ENCODE measurements at places on chromosomes 2 and 18.

DNA sequence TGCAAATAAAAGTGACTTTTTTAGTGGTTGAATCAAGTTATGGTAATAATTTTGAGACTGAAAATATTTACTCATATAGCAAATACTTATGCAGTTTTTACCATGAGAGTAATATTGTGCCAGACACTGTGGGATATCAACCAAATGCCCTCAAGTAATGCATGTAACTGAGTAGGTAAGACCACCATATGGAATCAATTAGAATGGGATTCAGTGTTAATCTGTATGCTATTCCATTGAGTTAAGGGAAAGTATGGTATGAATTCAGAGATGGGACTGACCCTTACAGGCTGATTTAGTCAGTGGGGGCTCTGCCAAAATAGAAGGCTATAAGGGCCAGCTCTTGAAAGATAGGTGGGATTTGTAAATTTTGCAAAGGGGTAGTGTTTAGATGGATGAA is 131.6 kb downstream of the CCDC85A start:
- no peak for DNase-seq

- no peak for DNase-seq
Observed at GRCh38 chr2:102032368-102033030, 40.7 kb downstream of the IL1R2 start.

DNA sequence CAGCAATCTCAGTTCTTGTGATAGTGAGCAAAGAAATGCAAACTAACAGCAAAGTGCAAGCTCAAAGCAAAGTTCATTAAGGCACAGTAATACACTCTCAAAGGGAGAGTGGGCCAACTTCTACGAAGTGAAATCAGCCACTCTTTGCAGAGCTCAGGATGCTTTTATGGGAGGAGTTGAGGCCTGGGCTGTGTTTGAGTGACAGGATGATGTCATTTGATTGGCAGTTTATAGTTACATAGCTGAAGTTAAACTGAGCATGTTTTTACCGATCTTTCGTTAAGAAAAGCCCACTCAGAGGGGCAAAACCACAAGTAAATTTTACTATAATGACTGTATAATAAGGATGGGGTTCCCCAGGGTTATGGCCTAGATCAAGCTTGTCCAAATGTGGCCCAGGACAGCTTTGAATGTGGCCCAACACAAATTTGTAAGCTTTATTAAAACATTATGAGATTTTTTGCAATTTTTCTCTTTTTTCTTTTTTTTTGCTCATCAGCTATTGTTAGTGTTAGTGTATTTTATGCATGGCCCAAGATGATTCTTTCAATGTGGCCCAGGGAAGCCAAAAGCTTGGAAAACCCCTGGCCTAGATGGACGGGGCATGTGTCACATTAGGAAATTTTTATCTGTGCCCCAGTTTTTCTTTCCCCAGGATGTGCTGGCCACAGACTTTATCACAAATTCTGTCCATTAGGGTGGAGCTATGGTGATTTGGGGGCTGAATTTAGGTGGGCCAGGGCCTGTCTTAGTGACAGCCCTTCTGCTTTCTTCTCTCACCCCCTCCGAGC is 8.3 kb upstream of the DNAH7 start:
- no peak for DNase-seq

DNA sequence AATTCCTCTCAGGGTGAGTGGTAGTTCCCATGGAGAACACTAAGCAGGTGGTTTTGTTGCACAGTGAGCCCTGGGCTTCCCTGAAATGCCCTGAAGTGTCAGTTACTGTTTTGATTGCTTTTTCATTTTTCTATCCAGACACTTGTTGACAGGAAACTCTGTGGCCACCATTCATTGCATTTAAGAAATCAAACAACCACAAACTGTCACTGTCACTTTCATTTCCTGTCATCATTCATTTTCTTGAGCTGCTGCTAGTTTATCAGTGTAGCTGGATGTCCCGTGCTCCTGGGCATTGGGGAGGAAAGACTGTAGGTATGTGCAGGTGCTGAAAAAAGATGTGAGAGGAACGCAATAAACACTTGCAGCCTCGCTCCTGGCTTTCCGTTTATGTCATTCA is 891.6 kb upstream of the ZEB2 start:
- no peak for DNase-seq

DNA sequence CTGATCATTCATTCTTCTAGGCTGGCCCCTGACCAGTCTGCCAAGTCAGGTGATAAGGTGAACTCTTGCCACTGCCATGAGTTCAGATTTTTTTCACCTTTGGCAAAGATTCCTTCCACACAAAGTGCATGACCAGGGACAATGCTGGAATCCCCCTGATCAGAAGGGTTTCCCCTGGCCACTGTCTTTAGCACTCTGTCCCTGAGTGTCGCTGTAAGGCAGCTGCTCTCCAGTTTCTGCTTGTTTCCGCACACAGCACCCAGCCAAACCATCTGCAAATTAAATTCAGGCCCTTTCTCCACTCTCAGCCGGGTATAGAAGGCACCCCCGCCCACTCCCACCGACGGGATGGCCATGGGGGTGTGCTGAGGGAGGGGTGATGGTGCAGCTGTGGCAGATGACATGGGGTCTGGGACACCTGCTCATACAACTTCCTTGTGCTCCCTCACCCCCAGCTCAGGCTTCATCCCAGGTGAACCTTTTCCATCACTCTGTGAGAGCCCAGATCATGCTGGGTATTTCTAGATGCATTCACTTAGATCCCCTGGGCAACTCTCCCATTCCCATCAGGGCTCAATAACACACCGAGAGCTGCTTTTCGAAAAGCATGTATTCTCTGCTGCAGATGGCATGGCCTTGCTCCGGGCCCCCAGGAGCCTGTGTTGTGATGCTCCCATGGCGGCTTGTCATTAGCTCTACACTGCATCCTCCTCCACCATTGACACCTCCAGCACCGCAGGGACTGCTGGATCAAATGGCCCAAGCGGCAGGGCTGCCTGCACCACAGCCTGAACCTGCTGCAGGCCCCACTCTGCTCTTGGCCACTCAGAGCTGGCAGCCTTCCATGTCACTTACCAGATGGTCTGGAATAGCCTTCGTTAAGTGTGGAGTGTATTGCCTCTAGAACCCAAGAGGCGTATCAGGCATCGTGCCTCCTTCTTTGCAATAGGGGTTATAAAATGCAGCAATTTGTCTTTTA is 52.3 kb upstream of the ROCK2 start:
- DNase-seq: no peak

- no peak for DNase-seq
Observed at GRCh38 chr18:44716697-44717163, 36.0 kb downstream of the SETBP1 start.

GRCh38 chr18:8283891-8284585 is 325.2 kb upstream of the RAB12 start:
- DNase-seq: no peak

DNA sequence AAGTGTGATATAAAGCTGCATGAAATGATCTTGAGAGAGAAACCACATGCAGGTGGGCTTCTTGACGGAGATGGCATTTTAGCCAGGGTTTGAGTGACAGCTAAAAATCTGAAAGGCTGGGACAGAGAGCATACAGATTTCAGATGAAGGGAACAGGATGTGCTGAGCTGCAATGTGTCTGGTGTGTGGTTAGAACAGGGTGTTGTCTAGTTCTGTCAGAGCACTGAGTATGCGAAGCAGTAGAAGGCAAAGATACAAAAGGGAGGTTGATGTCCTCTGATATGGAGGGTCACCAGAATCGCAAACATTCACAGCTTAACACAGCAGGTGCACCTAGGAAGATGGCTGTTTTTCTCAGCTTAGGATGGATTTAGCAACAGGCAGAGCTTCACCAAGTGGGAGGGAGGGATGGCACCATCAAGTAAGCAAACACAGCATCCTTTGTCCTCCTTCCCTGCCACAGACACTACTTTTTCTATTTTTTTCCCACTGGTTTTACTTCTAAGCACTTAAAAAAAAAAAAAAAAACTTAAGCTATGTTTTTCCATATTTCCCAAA is 182.5 kb downstream of the TMX3 start:
- DNase-seq: no peak

DNA sequence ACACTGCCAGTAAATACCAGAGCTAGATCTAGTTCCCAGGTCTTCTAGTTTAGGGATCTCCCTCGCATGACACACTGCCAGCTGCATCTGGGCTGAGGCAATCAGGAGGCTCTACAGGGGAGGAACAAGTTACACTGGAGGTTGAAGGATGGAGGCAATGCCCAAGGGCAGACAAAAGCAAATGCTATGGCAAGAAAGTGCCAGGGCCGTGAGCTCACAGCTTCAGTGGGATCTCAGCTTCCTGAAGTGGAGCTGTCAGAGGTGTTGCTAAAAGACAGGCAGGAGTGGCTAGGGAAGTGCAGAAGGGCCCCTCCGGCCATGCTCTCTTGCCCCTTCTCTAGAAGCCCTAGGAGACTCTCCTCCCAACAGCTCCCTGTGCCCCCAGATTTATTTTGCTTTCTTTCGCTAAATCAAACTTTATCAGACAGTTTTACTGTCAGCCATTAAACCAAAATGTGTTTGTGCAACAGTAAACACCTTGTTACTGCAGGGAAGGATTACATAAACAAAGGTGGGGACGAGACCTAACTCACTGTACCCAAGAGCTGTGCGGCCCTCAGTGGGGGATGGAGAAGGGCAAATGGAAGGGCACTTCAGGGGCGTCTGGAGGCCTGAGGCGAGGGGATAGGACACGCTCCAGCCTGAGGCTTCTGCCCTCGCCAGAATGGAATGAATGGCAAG is 39.4 kb upstream of the PKDCC start:
- no peak for DNase-seq

DNA sequence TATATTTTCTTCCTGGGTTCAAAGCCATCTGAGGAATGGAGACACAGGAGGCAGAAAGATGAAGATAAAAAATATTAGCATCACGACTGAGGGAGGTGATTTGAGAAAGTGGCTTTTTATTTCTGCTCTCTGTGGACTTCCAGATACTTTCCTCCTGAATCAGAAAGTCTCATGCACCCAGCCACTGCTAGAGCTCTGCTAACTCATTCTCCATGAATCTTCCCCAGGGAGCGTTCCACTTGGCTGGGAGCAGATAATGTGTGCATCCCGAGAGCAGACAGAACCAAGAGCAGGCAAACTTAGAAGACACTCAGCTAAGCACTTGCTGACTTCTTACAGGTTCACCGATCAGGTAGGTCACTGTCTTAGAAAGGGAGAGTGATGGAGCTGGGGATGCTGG is 264.1 kb upstream of the THUMPD2 start:
- no peak for DNase-seq

DNA sequence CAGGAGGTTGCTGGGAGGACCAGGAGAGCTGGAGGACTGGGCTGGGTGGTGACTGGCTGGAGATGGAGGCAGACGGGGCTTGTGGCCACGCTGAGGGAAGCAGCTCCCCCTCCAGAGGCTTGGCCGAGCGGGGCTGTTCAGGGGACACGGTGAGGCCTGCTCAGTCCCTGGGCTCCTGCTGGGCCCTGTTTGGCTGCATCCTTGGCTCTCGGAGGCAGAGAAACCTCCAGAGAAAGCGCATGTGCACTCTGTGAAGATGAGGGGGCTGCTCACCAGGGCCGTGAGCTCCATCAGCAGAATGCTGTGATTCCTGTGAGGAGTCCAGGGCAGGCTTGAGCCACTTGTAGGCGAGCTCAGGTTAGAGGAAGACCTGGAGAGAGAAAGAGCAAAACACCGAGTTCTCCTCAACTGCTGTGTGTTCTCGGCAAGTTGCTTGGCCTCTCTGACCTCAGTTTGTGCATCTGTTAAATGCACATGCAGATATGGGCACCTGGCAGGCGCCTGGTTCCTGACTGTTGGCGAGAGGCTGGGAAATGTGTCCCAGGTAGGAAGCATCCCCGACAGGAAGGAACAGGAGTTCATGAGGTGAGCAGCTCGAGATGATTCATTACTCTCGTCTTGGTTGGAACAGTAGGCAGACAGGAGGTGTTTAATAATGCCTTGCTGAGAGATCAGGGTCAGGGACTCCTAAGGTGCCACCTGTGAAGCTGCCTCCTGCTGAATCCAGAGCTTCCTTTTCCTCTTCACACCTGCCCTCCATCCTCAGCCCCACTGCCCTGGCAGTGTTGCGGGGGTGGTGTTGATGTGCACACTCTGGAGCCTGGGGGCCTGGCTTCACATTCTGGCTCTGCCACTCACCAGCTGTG is 941 bp downstream of the ZAP70 start:
- DNase-seq: no peak

GRCh38 chr18:50527636-50528307 is 32.1 kb upstream of the MAPK4 start:
- DNase-seq: no peak

DNA sequence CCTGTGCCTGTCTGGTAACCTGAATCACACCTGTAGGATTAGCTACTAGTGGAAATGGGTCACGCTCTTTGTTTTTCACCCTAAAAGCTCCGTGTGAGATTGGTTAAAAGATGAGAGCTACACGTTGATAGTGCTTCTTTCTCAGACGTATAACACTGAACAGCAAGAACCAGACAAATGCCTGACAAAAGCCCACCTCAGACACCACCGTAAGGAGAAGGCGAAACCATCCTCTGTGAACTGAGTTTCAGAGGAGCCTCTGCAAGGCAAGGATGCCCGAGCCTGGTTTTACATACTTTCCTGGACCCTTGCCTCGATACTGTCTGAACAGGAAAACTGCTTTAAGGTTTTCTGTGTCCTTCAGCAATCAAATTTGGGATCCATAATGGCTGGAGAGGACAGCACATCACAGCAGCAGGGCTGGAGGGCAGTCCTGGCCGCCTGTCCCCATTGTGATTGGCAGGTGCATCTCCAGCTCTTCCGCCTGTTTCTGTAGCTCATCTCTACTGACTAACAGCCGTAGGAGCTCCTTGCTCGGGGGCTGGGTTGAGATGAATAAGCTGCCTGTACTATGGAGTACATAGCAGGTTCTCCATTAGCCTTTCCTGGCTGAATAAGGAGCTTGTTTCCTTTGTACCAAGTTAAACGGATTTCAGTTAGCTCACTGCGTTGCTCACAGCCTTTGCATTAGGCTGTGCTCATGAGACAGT is 155.5 kb downstream of the MYT1L start:
- no peak for DNase-seq

DNA sequence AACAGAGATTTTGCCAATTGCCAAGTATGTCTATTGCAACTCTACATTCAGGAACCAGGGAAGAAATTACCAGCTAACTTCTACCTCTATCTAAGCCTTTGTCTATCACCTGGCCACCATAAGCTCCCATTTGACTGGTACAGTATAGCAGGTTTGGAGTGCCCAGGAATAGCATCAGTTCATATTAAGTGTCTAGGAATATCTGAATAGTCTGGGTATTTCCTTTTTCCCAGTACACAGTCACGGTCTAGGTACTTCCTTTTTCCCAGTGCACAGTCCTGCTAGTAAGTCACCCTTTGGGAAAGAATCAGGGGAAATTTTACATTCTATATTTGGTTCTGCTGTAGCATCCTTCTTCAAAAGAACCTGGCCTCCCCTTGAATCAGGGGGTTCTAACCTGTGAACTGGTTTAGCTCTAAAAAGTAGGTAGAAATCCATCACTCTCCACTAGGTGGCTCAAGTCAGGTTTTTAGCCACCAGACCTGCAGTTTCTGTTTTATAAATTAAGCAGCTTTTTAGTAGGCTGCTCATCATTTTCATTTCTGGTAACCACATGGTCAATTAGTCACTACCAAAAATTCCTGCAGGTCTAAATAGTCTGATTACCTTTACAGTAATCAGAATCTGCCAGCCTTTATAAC is 49.3 kb upstream of the DNAJC10 start:
- DNase-seq: no peak

- no peak for DNase-seq
Observed at GRCh38 chr2:197453914-197454398, 604 bp downstream of the COQ10B start.

Measured in NCI-H1930 (cell line).